ENCODE measurements at places on chromosomes 2 and 18.
A peak's percentile ranks its signal among the peaks of the same experiment; 100 is the strongest.

GRCh38 chr2:171083451-171083850 is 77.2 kb downstream of the TLK1 start:
- DNase-seq: no peak

DNA sequence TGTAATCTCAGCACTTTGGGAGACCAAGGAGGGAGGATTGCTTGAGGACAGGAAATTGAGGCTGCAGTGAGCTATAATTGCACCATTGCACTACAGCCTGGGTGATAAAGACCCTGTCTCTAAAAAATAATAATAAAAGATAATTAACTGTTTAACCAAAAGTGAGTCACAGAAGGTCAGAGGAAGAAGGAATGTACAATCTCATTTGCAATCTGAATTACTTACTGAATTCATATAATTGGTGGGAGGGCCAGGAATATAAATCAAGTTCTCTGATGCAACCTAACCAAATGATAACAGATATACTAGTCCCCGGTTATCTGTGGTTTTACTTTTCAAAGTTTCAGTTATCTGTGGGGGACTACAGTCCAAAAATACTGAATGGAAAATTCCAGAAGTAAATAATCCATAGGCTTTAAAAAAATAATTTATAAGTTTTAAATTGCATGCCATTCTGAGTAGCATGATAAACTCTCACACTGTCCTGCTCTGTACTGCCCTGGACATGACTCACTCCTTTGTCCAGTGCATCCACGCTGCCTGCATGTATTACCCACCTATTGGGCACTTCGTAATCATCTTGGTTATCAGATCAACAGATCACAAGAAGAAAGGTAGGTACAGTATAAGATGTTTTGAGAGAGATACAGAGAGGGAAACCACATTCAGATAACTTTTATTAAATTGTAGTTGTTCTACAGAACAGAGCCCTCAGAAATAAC is 12.8 kb upstream of the MATN3 start:
- no peak for DNase-seq

- DNase-seq: no peak
These were observed 161.0 kb downstream of the IRS1 start for GRCh38 chr2:226638576-226638975.

- peak; percentile 42 for DNase-seq
These were observed 14.8 kb upstream of the IMP4 start for GRCh38 chr2:130327703-130328527.

- DNase-seq: no peak
These were observed 69.2 kb downstream of the TNS1 start for GRCh38 chr2:217933617-217933993.

GRCh38 chr2:222261504-222261903 is 37.3 kb downstream of the PAX3 start:
- no peak for DNase-seq

- no peak for DNase-seq
These were observed 59.6 kb downstream of the TRPM8 start for GRCh38 chr2:233976690-233977294.

DNA sequence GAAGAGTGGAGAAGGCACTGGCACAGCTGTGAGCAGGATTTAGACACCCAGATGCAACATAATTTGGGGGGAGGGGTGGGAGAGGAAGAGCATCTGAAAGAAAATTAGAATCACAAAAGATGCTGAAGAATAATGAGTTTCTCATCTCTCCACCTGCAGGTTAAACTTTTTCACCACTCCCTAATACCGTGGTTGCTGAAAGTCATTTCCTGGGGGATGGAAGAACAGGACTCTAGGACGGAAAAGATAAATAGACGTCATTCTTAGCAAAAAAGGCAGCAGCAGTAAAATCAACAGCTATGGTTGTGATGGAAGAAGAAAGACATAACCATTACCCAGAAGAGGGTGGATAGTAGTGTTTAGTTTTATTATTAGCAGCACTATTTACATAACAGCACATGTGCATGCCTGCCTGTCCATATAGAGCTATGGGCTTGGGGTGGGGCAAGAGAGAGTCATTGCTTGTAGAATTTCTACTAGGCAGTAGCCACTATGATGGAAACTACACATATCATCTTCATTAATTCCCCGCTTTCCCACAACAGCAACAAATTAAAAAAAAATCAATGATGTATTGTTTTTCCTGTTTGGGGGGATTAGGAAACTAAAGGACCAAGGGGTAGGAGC is 212.2 kb downstream of the TRIB2 start:
- DNase-seq: no peak

- no peak for DNase-seq
These were observed 296.3 kb downstream of the DYSF start for GRCh38 chr2:71749671-71750101.

- no peak for DNase-seq
These were observed 115.3 kb downstream of the FHOD3 start for GRCh38 chr18:36412778-36413177.

- no peak for DNase-seq
These were observed 35.2 kb upstream of the SNED1 start for GRCh38 chr2:240963065-240963867.

- DNase-seq: no peak
These were observed 251.8 kb downstream of the AGAP1 start for GRCh38 chr2:235745597-235745996.

GRCh38 chr2:182055993-182056392 is 70.3 kb downstream of the PPP1R1C start:
- no peak for DNase-seq

DNA sequence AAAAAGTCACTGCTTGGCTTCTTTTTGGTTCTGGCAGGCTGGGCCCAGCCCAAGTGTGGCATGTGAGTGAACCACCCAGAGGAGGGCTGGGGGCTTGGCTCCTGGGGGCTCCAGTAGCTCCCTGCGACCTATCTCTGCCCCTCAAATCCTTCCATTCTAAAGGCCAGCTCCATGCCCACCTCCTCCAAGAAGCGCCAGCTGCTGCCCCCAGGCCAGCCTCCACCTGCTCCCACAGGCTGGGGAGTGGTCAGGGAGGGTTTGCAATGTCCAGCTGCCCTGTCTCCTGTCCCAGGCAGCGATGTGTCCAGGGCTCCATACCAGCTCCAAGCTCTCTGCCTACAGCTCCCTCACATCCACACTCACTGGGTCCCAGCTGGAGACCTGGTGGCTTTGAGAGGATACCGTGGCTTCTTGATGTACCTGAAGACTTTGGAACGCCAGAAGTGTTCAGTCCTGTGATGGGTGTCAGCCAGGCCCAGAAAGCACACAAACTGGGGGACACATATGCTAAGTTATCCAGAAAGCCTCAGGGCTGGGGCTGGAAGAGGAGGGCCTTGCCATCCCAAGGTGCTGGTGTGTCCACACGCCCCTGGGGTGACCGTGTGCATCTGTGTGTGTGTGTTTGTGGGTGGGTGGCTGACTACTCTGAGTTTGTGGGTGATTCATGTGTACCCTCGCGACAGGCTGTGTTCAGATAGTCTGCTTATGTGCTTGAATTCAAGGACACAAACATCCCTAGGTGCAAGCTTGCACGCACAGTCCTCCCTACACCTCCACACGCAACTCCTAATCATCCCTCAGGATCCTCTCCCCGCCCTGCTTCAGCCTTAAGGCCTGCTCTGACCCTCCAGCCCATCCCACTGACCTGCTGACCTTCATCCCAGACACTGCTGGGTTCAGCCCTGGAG is 33.4 kb downstream of the ZFP36L2 start:
- DNase-seq: no peak

- DNase-seq: no peak
These were observed 475.3 kb downstream of the ARHGAP15 start for GRCh38 chr2:143604566-143604959.

DNA sequence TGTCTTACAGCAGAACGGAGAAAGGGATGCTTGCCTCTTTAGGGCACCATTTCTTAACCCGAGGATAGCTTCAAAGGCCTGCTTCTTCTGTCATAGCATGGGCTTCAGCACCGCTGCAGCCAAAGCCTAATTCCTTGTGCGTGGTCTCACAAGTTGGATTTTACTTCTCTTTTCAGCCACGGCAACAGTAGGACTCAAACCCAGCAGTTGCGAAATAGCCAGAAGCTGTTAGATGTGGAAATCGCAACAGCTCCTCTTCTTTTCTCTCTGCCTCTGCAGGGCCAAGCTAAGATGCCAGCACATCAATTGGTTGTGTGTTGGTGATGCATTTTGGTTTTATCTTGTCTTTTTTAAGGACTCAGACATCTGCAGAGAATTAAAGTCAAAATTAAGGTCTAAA is 3.1 kb downstream of the NRXN1 start:
- no peak for DNase-seq

DNA sequence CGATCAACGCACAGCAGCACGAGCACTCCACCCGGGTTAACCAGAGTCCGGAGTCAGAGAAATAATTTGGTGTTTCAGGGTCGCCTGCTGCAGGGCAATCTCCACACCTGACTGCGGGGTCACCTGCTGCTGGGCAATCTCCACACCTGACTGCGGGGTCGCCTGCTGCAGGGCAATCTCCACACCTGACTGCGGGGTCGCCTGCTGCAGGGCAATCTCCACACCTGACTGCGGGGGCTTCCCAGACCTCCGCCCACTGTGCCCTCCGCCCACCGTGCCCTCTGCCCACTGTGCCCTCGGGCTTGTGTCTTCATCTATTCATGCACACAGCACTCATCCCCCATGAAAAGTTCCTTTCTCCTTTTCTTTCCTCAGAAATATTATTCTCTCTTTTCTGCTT is 500.2 kb upstream of the SALL3 start:
- no peak for DNase-seq

GRCh38 chr2:113105047-113105785 is 22.2 kb upstream of the IL1RN start:
- no peak for DNase-seq

DNA sequence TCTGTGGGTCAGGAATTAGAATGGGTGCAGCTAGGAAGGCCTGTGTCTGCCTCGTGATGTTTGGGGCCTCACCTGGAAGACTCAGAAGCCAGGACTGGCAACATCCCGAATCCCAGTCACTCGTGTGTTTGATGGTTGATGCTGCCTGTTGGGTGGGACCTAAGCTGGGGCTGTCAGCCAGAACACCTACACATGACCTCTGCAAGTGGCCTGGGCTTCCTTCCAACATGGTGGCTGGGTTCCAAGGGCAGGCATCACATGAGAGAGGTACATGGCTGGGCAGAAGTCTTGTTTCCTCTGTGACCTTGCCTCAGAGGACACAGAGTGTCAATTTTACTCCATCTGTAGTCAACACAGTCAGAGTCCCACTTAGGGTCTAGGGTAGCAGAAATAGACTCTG is 177.8 kb downstream of the GBX2 start:
- no peak for DNase-seq

DNA sequence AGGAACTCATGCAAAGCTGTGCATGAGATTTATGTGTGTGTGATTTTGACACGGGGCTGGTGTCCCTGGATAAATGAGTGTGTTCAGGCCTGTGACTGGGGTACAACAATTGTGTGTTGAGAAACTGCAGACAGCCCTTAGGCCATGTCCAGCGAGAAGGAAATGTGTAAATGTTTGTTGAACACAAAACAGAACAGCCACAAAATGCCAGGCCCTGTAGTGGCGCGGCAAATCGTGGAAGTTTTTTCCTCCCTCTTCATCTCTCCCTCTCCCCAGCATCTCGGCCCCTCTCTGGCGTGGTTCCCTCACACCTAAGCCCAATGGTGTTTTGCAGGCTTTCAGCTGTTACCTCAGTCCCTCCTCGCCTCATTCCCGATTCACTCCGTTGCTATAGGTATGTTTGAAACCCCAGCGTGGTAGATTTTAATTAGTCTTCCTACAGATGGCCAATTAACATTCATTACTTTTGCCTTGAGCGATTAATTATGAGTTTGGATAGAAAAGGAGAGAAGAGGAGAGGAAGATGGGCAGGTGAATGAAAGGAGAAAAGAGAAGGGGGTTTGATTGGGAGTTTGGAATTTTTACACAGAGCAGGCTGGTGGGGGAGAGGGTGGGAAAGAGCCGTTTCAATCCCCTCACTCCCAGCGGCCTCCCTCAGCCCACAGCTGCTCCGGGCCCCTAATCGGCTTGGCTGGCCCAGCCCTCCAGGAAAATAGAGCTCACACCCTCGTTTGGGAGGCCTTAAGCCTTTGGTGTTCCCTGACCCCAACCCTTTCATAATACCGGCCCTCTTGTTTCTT is 10.8 kb downstream of the SPR start:
- no peak for DNase-seq

DNA sequence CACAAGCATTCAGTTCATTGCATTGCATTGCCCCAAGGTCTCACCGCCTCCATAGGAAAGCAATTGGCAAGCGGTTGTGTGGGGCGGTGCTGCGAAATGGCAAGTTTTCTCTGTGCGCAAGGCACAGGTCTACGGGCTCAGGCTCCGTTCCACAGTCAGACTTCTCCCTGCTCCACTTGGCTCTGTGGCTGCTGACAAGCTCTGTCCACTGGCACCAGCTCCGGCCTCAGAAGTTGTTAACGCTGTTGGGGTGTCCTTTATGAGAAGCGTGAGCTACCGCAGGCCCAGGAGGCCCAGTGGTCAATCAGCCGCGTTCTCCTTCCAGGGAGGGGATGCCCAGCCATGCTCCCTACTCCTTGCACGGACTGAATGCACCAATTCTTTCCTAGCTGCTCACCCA is 87.0 kb upstream of the GATA6 start:
- DNase-seq: no peak

GRCh38 chr2:54704688-54705605 is 18.5 kb upstream of the EML6 start:
- peak; percentile 28 for DNase-seq

DNA sequence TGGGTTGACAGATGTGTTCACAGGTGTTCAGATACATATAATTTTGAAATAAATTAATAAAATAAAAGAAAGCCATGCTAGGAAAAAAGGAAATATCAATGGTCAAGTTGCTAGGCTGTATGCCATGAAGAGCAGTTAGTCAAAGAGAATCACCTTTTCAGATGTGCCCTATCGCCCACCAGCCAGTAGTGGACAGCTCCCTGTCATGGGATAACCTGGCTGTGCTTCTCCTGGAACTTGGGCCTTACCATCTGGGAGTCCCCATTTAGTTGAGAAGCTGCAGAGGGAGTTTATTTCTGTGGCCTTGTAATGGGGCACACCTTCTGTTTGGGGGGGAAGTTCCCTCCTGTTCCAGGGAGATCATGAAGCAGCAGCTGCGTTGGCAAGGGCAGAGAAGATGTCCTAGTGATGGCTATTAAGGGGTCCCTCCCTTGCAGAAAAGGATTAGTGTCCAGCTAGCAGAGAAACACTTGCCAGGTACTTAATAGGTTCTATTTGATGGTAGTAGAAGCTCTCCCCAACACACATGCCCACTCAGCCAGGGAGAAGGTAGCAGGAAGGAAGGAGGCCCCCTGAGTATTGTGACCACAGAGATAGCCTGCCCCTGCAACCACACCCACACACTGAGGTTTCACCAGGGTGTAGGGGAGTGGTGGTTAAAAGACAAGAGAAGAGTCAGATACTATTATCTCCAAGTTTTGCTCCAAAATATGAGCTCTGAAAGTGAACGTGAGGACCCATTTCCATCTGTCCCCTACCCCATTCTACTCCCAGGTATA is 117.7 kb downstream of the B3GNT2 start:
- no peak for DNase-seq

DNA sequence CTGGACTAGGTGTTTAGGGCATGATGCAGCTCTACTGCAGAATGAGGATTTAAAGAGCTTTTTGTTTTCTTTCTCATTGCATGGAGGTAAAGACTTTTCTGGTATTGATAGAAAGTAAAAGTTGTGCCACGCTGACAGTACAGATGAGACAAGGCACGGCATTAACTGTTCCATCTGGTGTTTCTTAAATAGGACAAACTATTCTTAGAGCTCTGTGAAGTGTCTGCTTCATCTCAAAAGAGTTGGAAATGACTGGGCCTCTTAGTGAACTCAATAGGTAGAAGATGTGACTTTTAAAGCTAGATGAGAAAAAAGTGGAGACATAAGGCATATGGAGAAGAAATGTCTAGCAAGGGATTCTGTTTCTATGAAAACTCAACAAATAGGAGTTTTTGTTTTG is 321.8 kb downstream of the RPRM start:
- no peak for DNase-seq
